Retina (tissue), 1 donor: ENCODE measurements at places on chromosomes 1 and 21.

DNA sequence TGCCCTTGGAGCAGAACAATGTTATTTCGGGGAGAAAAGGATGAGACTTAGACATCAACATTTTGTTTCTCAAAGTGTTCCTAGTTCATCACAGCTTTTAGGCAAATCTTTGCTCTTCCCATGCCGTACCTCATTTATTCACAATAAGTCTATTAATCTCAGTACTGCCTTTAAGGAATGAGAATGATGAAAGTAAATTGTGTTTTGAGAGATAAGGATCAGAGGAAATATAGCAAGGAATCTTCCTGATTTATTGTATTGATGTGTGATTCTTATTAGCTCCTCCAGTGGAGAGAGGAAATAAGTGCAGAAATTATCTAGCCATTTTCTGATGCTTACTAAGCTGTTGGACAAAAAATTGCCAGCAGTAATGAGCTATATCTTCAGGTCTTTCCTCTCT lies 2.0 kb downstream of the POLR3C start:
- DNase-seq: no peak

DNA sequence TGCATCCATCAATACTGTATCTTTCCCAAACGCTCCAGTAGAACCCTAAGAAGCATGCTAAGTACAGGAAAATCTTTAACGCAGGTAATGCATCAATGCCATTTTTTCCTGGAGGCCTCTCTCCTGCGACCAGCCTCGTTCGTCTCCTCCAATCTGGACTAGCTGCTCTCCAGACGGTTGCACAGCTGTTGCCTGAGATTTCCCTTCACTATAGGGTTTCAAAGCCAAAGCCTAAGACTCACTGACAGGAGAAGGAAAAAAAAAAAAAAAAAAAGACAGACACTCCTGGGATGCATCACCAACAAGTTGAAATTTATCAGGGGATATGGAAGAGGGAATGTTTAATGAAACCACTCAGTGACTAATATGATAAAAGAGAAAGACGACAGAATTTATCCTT lies 93.0 kb downstream of the APP start:
- no peak for DNase-seq

DNA sequence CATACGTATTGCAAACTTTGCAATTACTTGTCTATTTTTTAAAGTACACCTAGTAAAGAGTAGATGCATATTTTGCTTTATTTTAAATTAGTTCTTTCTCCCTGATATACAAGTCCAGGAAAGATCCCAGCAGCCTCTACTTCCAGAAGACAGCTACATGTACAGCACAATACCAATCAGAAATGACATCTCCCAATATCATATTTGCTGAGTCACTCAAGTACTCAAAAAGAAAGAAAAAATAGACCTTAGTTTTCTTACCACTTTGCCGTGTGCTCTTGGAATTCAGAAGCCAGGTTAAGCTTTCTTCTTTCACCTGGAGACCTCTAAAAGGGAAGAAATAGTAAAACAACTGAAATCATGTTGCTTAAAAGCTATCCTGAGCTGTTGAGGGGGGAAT lies 412.6 kb upstream of the RUNX1 start:
- DNase-seq: no peak

- peak; percentile 61 for DNase-seq
These were observed 492 bp downstream of the FOXO6 start for GRCh38 chr1:41361495-41362356.
